ENCODE measurements at places on chromosomes 7 and 10.
A peak's percentile ranks its signal among the peaks of the same experiment; 100 is the strongest.

GRCh38 chr10:49539320-49539885, 482 bp upstream of the ERCC6 start:
- DNase-seq, result no peak

- peak; percentile 78 for DNase-seq
Observed at GRCh38 chr10:132448248-132448731, 51.3 kb downstream of the PWWP2B start.

- no peak for DNase-seq
Observed at GRCh38 chr10:70571636-70572439, 30.7 kb downstream of the PRF1 start.

GRCh38 chr7:96899108-96899507, 106.2 kb upstream of the DLX6 start:
- no peak for DNase-seq

DNA sequence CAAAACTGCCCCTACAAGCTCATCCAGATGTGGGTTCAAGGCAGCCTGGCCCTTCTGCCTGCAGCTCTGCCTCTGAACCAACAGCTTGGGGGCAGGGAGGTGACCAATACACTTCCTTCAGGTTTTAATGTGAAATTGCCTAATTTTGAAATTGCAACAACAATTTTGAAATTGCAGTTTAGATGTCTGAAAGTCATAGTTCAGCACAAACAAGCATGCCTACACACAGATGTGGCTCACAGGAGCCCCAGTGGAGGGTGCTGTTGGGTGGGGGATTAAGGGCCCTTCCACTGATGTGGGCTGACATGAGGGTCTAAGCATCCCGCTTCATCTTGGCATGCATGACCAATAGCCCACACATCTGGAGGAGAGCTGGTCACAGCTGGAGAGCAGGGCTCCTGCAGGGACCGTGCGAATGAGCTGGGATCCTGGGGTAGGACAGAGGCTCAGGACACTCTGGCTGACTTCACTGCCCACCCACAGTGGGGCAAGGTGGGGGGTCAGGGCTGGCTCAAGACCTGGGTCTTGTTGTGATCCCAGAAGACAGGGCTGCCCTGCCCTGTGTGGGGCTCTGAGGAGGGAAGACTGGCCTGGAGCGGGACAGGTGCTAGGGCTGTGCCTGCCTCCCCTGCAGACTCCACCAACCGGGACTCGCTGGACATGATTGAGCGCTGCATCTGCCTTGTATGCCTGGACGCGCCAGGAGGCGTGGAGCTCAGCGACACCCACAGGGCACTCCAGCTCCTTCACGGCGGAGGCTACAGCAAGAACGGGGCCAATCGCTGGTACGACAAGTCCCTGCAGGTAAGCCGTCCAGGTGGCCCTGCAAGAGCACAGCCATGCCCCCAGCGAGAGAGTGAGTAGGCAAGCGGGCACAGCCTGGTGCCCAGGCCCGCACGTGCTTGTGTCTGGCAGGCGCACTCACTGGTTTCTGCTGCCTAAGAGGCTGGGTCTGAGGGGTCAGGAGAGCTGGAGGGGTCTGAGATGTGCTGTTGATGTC, 32.3 kb downstream of the CHAT start:
- no peak for DNase-seq

DNA sequence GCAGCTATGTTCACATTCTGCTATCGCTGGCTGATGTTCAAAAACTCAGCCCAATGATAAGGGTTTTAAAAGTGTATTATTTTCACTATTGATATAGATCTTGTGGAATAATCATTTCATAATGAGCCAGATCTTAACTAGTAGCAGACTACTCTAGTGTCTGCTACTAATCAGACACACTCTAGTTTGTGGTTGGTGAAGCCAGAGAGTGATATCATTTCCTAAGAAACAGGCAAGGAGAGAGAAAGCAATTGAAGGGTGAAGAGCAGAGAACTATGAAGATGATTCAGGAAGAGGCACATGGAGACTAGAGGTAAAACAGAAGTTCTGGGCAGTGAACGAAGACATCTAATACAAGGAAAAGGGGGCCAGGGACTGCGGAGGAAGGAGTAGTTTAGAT, 58.2 kb upstream of the BET1 start:
- DNase-seq, result no peak

DNA sequence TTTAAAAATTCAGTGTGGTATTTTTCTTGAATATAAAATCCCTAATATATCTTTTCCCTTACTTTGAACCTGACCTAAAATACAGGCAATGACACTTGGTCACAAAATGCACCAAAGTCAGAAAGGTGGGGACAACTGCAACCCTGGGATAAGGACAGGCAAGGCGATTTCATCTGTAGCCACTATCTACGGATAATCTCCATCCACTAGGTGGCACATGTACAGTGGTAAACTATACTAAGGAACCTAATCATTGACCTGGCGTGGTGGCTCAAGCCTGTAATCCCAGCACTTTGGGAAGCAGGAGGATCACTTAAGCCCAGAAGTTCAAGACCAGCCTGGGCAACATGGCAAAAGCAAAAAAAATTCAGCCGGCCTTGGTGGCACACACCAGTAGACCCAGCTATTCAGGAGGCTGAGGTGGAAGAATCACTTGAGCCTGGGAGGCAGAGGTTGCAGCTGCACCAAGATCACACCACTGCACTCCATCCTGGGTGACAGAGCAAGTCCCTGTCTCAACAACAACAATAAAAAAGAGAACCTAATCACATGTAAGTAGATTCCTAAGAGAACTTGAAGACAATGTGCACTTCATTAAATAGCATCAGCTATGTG, 98.9 kb downstream of the KMT2C start:
- DNase-seq, result peak; percentile 10

GRCh38 chr7:16644636-16645592, 640 bp downstream of the ANKMY2 start:
- DNase-seq, result peak; percentile 59

DNA sequence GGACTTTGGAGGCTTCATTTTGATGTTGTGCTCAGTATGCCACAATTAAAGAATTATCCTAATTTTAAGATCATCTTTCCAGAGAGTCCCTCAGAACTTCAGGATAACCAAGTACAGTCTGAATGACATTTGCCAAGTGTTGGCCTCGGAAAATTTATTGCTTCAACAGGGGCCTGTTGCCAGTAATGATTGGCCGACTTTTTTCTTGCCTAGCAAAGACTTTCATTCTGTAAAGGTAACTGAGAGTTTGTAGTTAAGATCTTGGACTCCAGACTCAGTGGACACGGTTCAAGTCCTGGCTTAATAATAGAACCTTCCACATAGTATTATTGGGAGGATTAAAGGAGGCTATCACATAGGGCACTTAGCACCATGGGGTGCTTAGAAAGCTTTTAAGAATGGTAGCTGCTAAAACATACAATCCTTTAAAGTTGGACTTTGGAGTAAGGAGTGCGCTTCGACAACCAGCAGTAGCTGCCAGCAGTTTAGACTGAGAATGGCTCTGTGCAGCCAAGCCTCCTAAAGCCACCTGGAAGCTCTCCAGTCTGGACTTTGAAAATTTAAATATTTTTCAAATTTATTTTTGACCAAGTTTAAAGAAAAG, 90.0 kb downstream of the PLCE1 start:
- no peak for DNase-seq

DNA sequence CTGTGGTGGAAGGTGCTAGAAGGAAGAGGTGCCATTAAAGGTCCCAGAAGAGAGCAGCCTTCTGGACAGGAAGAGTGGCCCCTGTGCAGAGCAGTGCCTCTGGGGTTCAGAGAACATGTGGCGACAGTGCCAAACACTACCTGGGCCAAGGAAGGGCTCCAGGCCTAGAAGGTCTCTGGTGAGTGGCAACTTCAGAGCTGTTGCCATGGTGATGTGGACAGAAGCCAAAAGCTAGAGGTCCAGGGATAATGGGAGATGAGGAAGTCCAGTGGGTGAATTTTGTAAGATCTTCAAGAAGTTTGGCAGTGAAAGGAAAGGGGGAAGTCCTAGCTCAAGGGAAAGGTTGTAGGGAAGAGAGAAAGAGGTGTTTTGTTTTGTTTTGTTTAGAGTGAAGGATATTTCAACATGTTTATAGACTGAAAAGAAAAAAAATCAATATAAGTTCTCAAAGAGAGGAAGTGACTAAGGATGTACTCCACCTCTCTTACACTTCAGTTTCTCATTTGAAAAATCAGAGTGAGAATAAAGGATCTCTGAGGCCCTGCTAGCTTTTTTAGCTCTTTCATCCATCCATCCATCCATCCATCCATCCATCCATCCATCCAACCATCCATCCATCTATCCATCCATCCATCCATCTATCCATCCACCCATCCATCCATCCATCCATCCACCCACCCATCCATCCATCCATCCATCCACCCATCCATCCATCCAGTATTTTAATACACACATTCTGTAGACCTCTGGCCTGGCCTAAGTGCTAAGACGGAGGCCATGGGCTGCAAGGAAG, 77.1 kb upstream of the DUSP5 start:
- no peak for DNase-seq

GRCh38 chr7:24851786-24852185, 94.5 kb upstream of the GSDME start:
- DNase-seq, result peak; percentile 53

DNA sequence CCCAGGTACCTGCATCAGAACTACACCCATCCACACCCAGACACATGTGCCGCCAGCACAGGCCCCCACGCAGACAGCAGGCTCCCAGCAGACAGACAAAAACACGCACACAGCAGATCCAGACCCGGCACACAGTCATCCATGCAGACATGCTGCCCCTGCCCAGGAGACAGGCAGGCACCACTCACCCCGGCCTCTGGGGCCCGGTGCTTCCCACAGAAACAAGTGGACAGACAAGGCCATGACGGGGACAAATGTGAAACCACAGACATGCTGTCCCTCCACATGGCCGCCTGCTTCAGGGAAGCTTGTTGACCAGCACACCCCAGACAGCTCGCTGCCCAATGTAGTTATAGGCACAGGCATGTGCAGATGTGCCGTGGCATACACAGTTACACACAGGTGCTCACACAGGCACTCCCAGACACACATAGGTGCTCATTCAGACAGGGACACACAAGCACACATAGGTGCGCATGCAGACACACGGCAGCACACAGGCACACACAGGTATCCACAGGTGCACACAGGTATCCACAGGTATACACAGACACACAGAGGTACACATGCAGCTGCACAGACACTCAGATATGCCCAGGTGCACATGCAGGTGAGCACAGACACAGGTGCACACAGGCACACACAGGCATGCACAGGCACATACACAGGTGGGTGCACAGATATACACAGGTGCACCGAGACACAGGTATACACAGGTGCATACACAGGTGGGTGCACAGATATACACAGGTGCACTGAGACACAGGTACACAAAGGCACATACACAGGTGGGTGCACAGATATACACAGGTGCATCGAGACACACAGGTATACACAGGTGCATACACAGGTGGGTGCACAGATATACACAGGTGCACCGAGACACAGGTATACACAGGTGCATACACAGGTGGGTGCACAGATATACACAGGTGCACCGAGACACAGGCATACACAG, 10.5 kb upstream of the SCART1 start:
- DNase-seq, result no peak

- peak; percentile 29 for DNase-seq
Observed at GRCh38 chr7:24756545-24757352, 515 bp downstream of the GSDME start.

- no peak for DNase-seq
Observed at GRCh38 chr7:24477398-24478136, 95.7 kb upstream of the PALS2 start.

DNA sequence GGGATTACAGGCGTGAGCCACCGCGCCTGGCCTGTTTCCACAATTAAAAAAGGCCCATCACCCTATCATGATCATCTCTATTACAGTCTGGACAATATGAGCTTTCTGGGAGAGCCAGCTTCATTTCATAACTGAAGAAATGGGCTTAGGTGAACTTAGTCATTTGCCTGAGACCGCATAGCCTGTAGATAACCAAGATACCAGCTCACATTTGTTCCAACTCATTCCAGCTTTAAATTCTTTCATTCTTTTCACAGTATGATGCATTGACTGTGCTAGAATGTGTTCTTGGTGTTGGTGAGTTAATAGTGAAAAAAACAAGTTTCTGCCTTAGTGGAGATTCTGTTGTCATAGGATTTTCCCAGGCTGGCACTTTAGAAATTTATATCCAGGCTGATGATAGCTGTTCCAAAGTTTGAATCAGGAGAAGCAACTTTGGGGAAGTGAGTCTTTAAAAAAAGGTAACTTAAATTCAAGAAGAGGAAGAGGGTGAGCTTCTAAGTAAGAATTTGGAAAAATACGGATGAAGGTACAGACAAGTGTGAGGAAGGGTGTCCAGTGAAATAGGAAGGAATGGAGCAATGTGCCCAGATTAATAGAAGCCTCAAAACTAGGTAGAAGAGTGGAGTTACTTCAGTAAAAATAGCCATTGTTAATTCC, 2.1 kb upstream of the H2AZ2 start:
- no peak for DNase-seq

DNA sequence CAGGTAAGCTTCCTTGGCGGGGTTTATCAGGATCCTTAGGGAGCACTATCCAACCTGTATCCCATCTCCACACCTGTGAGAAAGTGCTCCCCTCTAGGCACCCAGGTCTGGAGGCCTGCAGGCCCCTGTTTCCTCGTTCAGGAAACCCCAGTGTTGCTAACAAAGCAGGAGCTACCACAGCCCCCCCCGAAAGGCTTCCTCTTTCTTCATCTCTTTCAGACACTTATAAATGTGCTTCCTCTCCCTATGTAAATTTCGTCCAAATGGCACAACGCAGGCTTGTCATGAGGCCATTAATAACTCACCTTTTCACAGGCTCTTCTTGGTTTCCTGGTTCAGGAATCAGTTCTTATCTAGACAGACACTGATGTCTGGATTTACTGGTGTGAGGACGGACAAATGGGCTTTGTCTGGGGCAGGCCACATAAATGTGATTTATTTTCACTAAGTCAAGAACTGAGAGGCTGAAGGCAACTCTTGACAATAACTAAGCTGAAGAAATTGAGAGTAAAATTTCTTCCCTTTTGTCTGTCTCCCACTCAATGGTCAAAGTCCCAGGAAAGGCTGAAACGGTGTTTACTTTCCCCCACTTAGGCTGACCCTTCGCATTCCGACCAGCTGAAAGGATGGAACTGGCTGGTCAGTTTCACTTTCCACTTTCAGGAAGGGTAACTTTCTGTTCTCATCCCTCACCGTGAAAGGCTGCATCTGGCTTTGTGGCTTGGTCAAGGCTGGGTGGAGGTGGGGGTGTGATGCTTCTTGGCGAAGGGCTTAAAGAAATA, 46.8 kb downstream of the PIK3AP1 start:
- no peak for DNase-seq

GRCh38 chr10:123858907-123859652, 32.5 kb downstream of the CPXM2 start:
- DNase-seq, result no peak

- no peak for DNase-seq
Observed at GRCh38 chr7:149822353-149822943, 15.7 kb upstream of the ZNF862 start.

DNA sequence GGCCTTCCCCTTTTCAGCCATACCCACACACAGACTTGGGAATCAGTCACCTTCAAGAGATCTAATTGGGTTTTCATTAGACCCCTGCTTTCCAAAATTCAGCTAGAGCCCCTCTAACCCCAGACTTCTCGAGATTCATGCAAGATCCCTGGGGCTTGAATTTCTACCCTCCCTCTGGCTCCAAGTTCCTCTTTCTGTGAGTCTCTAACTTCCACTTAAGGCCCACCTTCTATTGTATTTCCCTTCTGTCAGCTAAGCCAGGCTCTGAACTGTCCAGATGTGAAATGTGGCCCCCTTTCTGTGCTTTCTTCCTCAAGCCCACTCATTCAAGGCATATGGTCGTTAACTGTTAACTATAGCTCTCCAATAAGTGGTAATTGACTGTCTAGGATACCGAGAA, 132.2 kb downstream of the ZNF365 start:
- DNase-seq, result no peak

- no peak for DNase-seq
Observed at GRCh38 chr10:77359287-77359691, 278.3 kb downstream of the KCNMA1 start.

Measured in activated naive CD8-positive, alpha-beta T cell treated with anti-CD3 and anti-CD28 coated beads, Interleukin-2, amount 50 U/mL, for 24 hours (primary cell).